H7 (cell line): ENCODE measurements at places on chromosomes 16 and 17.
A peak's percentile ranks its signal among the peaks of the same experiment; 100 is the strongest.

- DNase-seq = peak; percentile 91
These were observed 3.4 kb downstream of the STH start for GRCh38 chr17:46002311-46002972.

DNA sequence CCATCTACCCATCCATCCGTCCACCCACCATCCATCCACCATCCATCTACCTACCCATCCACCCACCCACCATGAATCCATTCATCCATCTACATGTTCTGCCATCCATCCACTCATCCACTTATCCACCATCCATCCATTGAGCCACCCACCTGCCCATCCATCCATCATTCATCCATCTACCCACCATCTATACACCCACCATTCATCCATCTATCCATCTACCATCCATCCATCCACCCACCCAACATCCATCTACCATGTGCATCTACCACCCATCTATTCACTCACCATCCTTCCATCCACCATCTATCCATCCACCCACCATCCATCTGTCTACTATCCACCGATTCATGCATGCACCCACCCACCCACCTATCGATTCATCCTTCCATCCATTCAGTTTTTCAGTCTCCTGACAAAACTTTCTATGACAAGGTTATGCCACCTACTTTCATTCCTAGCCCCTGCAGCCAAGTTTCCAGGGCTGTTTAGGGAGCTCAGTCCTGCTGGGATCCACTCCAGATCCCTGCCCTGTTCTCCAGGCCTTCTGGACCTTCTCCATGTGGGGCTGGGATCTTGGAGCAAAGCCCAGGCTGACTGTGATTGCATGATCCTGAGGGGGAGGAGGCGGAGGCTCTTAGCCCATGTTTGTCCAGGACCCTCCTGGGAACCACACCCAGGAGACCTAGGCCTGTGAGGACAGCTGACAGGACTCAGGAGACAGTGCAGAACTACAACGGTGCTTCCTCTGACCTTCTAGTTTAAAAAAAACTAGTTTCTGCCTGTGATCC lies 27.4 kb downstream of the BCO1 start:
- DNase-seq = no peak

- no peak for DNase-seq
These were observed 8.4 kb upstream of the GAA start for GRCh38 chr17:80092959-80093358.

DNA sequence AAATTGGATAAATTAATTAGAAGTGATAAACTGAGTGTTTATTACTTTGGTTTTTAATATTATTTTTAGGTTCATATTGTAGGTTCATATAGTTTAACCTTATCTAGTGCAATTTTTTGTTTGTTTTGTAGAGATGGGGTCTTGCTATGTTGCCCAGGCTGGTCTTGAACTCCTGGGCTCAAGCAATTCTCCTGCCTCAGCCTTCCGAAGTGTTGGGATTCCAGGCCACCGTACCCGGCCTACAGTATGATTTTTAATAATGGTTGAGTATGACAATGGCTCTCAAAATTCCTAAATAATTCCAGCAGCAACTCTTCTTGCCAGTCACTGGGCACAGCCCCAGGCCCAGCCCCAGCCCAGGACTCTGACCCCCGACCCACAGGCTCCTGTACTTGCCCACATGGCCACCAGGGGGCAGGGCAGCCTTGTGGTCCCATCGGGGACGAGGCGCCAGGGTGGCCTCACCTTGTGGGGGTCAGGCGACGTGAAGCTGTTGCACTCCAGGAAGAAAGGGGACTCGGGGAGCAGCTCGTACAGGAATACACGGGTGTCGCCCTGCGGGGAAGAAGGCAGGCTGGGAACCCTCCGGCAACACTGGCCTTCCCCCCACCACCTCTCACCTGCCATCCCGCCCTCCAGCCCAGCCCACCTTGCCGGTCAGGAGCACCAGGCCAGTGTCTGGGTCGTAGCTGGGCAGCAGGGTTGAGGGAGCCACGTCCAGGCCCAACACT lies 7.9 kb upstream of the PAM16 start:
- peak; percentile 98 for DNase-seq

- DNase-seq = no peak
These were observed 60.6 kb downstream of the BEAN1 start for GRCh38 chr16:66487580-66488275.

- no peak for DNase-seq
These were observed 69.4 kb downstream of the ABCC12 start for GRCh38 chr16:48086422-48086821.

DNA sequence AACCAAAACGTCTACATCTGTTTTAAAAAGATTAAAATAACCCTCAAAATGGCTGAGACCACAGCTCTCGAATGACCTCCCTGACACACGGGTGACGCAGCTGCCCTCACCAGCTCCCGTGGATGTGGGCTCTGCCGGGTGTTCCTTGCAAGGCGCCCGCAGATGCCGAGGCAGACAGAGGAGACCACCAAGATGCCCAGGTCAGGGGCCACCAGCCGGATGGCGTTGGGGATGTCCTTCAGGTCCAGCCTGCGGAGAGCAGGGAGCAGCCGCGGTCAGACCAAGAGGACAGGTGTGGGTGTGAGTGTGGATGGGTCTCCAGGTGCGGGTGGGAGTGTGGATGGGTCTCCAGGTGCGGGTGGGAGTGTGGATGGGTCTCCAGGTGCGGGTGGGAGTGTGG lies 35.1 kb downstream of the CTU2 start:
- no peak for DNase-seq

- DNase-seq = no peak
These were observed 2.0 kb upstream of the GRIN2C start for GRCh38 chr17:74861662-74862107.

- no peak for DNase-seq
These were observed 32.5 kb downstream of the UBE2O start for GRCh38 chr17:76420356-76421043.

DNA sequence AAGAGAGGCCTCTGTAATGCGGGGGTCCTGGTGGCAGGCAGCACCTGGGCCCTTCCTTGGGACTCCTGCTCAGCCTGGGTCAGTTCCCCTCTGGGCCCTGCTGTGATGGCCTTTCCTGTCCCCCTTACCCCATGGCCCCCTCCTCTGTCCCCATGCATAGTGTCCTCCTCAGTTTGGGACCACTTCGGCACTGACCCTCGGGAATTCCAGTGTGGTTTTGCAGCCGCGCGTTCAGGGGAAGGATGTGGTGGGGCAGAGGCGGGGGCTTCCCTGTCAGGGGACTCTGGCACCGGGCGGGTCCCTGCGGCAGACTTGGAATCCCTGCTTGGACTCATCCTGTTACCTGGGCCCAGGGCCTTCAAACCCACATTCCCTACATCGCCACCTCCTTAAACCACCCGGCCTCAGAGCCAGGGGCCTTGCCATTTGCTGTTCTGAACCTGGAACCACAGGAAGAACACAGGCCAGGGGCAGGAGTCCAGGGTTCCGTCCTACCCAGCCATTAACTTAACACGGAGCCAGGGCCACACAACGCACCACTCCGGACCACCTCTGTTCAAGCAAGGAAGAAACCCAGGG lies 31.4 kb upstream of the EIF1 start:
- peak; percentile 22 for DNase-seq

GRCh38 chr17:42484304-42484703 lies 25.6 kb downstream of the ATP6V0A1 start:
- no peak for DNase-seq

- no peak for DNase-seq
These were observed 116.8 kb upstream of the SOX9 start for GRCh38 chr17:72004011-72004427.

- no peak for DNase-seq
These were observed 2.4 kb downstream of the MLKL start for GRCh38 chr16:74698222-74698621.

DNA sequence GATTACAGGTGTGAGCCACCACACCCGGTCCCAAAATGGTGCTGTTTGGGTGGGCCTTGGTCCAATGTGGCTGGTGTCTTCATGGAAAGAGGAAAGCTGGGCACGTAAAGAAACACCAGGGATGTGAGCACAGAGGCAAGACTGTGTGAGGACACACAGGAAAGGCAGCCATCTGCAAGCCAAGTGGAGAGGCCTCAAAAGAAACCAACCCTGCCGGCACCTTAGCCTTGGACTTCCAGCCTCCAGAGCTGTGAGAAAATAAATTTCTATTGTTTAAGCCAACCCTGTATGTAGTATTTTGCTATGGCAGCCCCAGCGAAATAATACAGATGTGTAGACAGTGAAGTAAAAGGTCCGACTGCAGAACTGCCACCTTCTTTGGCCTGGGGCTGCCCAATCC lies 68.7 kb downstream of the SLC39A11 start:
- no peak for DNase-seq

GRCh38 chr17:13601322-13601775 lies 380 bp downstream of the HS3ST3A1 start:
- peak; percentile 64 for DNase-seq

DNA sequence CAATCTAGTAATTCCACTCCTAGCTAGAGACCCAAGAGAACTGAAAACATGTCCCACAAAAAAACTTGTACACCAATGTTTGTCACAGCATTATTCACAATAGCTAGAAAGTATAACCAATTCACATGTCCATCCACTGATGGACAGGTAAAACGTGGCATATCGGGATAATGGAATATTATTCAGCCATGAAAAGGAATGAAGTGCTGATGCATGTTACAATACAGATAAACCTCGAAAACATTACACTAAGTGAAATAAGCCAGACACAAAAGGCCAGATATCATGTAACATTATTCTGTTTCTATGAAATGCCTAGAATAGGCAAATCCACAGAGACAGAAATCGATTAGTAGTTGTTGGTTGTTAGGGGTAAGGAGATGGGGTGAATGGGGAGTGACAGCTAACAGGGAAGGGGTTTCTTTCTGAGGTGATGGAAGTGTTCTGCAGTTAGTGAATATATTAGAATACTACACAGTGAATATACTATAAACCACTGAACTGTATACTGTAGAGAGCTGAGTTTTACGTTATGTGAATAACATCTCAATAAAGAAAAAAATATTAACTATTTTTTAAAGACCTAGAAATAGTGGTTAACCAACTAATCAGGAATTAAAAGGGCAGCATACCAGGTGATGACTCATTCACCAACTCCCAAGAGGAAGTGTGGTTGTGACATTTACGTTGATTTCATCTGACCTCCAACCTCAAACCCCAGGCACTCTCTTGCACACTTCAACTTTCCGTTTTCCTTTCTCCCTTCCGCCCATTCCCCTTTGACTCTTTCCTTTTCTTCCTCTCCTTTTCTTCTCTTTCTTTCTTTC lies 48.6 kb downstream of the GAS7 start:
- no peak for DNase-seq

GRCh38 chr16:85151603-85152413 lies 39.5 kb upstream of the CIBAR2 start:
- DNase-seq = peak; percentile 84

DNA sequence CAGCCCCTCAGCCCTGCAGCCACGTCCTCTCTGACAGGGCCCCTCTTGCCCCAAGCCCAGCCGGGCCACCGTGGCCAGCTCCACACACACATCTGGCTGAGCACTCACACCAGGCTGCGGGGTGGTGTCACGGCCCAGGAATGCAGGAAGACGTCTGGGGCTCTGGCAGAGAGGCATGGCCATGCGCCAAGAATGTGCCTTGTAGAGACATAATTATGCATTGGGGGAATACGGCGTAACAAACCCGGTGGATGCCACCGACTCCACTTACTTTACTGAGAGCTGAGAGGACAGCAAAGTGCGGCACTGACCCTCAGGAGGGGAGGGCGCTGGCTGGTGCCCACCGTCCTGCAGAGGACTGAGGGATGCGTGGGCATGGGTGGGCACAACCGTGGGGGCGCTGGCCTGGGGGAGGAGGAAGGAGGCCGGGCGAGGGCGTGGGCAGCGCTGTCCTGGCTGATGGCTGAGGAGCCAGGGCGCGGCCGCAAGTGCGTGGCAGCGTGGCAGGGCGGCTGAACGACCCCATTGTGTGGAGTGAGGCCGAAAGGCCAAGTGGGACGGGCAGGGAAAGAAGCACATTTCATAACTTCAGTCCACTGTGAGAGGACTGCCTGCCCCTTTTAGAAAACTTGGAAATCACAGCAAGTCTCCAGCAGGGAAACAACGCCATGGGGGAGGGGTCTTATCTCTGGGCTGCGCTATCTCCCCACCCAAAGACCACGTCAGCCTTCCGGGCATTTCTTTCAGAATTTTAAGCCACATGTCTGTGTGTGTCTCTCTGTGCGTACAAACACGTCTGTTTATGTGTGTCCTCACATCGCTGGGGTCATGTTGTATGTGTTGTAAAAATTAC lies 30.6 kb downstream of the METRNL start:
- no peak for DNase-seq

DNA sequence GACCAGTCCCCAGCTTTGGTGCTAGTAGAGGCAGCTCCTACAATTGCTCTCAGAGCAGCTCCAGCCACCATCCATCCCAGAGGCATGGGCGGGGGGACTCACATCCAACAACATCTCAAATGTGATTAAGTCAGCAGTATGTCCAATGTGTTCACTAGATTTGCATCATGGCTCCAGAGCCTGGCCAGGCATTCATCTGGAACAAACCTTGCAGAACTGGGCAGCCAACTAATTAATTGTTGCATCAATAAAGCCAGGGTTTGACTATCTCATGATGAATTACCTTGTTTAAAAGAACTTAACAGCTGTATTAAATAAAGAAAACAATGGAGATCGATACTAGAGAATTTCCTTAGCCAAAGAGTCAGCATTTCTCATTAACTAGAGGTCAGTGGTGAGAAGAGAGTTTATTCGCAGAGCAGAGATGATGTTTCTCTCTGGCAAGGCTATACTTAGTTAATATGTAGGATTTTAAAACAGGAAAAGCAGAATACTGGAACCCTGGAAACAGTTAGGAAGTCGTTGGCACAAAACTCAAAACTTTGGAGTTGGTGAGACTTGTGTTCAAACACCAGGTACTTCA lies 494.4 kb downstream of the GRIN2A start:
- DNase-seq = no peak

- no peak for DNase-seq
These were observed 108.1 kb downstream of the SPAG9 start for GRCh38 chr17:51012538-51012937.

DNA sequence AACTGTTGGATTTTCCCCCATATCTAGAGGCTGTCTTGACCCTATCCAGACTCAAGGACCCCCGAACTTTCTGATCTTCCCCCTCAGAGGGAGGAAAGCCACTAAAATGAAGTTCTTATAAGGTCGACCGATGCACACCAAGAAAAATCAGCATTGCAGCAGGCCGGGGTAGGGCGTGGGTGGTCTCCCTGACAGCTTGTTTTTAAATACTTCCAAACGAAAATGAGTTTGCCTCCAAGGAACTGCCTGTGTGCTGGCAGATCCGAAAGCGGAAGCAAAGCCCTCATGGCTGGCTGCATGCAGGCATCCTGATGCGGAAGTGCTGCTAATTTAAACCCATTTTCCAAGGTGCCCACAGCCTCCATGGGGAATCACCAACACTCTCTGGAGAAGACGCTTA lies 374.3 kb upstream of the XYLT1 start:
- DNase-seq = no peak

- peak; percentile 17 for DNase-seq
These were observed 556.6 kb upstream of the SALL1 start for GRCh38 chr16:51707666-51708065.

GRCh38 chr17:58786586-58787295 lies 31.1 kb downstream of the PPM1E start:
- DNase-seq = no peak

- peak; percentile 96 for DNase-seq
These were observed 23.4 kb upstream of the MPO start for GRCh38 chr17:58303971-58304749.
